CD8-positive, alpha-beta T cell (primary cell): ENCODE measurements at places on chromosomes 12 and 14.

GRCh38 chr12:113713156-113713555, 241.5 kb upstream of the LHX5 start:
- no peak for DNase-seq

DNA sequence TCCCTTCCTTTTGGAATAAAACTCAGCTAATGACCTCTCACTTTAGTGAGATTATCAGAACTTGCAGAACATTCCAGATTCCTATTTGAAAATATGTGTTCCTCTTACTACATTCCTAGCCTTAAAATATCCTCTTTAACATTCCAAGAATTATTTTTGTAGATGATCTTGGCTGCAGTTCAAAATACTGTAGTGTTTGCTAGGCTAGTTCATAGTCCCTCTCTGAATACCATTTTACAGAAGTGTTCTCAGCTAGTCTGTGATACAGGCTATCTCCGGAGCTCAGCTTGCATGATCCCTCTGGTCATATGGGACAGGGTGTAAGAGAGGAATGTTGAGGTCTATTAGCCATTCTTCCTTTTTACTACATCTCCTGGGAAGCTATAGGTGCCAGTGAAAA, 17.6 kb upstream of the GPR33 start:
- DNase-seq = no peak

GRCh38 chr14:78327426-78328221, 157.5 kb downstream of the NRXN3 start:
- no peak for DNase-seq

DNA sequence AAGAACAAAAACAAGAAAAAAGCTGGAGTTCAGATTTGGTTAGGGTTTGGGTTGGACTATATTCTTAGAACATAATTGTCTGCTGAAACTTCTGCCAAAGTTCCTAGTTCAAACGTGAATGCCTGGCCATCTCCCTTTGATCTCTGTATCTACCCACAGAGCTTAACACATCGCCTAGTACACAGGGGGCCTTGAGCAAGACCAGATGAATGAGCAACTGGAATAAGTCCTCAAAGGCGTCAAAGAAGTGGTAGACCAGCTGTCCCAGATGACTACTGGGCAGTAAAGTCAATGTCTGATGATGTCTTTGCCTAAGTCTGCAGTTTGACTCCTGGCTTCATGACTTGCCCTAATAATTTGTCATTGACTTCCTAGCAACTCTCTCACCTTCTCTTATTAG, 13.9 kb upstream of the STAB2 start:
- no peak for DNase-seq

- no peak for DNase-seq
These were observed 8.4 kb upstream of the ACVRL1 start for GRCh38 chr12:51898937-51899336.

DNA sequence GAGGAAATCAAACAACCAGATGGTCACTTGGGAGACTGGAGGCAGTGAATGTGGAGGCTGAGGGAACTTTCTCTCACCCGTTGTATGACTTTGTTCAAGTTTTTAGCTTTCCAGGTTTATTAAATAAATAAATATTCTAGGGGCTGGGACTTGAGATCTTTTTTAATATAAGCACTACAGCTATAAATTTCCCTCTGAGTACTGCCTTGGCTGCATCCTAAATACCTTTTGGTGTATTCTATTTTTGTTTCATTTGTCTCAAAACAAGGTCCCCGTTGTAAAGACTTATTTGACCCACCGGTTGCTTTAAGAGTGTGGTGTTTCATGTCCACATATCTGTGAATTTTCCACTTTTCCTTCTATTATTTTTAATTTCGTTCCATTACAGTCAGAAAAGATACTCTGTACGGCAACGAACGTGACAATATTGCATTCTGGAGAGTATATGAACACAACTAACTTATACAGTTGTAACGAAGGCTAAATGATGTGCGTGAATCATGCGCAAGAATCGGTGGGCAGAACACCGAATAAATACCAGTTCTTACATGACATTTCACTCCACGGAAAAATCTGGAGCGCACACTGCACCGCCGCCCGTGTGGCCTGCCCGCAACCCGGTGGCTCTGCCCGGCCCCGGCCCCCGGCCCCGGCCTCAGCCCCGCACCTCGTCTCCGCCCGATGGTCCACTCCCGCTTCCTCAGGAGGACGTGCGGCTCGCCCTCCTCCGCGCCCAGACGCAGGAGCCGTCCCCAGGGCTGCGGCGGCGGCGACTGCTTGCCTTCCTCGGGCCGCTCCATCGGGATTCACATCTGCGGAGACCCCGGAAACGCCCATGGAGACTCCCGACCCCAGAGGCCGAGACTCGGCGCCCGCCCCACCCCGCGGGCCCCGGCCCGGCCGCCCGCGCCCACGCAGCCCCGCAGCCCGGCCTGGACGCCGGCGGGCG, 602 bp downstream of the CHFR start:
- DNase-seq = no peak

DNA sequence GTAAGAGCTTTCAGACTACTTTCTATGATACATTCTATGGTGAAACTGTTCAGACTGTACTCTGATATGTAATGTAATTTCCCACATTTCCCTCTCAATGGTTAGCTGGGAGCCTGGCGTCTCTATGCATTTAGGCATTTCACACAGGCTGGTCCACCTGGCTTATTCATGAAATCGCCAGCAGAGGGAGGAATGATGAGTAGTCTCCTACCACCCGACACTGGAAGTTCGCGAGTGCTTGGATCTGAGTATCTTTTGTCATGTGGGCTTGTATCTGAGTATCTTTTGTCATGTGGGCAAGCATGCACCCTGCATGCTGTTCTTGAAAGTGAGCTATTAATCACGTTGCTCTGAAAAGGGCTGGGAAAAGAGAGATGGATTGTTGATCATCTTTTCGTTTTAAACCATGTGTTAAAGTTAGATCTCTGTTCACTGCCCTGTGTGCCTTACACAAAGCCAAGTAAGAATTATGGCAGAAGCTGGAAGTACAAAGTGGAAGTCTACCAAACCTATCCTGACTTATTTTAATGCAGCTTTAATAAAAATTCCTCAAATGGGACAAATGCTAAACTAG, 235.0 kb downstream of the ATP23 start:
- no peak for DNase-seq

DNA sequence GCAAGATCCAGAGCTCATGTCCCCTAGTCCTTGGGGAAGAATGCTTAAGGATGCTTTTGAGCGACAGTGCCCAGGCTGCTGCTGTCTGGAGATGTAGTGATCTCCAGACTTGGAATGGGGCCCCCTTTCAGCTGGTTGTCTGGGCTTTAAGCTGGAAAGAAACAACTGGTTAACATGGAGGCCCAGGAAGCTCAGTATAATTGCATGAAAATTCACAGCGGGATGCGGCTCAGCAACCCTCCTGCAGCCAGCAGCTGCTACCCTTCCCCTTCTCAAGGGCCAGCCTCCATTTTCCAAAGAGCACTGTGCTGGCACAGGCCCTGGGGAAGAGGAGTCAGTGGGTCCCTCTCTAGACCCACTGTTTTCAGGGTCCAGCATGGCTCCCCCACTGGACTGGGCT, 26.3 kb downstream of the RAB35 start:
- DNase-seq = no peak

- no peak for DNase-seq
These were observed 4.5 kb upstream of the SIX1 start for GRCh38 chr14:60653701-60654161.

- DNase-seq = no peak
These were observed 7.4 kb upstream of the TMEM132C start for GRCh38 chr12:128259556-128260070.

- DNase-seq = peak; percentile 88
These were observed 93.3 kb downstream of the NINJ2 start for GRCh38 chr12:569803-570434.

- no peak for DNase-seq
These were observed 211.7 kb upstream of the FKBP4 start for GRCh38 chr12:2583091-2583497.

DNA sequence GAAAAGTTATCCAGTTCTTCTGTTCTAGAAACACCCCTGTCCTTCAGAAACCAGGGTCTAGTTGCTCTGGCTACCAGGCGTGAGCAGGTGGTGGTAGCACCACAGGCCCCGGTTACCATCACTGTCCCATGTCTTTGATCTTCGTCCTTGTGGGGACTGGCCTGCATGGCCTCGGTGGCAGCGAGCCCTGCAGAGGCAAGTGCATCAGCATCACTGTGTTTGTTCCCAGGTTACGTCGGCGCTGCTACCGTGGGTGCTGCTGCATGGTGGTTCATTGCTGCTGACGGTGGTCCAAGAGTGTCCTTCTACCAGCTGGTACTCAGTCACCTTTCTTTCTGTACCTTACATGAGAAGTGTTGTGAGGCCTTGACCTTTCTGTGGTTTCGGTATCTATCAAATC, 58.9 kb downstream of the ANAPC7 start:
- no peak for DNase-seq

- DNase-seq = no peak
These were observed 5.0 kb downstream of the CHURC1 start for GRCh38 chr14:64919215-64919614.

- DNase-seq = no peak
These were observed 210.4 kb upstream of the SYT10 start for GRCh38 chr12:33649992-33650391.

DNA sequence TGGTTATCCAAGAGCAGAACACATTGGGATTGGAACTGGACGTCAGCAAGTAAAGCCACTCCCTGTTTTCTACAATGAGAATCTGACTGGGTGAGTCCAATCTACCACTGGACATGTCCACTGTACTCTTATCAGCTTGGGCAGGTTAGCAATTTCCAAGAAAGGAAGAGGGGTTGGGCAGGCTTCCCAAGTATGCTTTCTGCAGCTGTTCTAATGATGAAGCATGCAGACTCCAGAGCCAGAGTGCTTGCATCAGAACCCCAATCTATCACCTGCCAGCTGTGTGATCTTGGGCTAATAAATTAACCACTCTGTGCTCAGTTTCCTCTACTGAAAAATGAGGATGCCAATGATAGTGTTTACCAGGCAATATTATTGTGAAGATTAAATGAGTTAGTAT, 92.0 kb downstream of the EMP1 start:
- DNase-seq = no peak

- no peak for DNase-seq
These were observed 155.5 kb downstream of the ANO2 start for GRCh38 chr12:5789469-5789968.

GRCh38 chr12:102425109-102426039, 55.0 kb downstream of the IGF1 start:
- no peak for DNase-seq

DNA sequence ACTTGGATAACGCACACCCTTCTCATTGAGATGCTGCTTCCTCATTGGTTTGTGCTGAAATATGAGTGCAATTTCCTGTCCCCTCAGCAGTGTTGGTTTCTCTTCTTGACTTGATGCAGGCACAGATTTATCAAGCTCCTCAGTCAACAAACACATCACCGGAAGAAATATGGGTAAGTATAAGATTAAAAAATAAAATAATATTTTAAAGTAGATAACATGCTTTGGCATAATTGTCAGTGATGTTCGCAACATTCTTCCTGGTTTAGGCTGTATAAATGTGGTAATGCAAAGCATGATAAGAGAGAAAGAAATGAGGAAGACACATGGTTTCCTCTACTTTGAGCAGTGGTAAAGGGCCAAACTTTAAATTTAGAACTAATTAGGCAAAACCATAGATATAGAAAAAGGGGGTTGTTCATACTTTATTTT, at the start of gene GPR65:
Gene GPR65, plus strand, starts transcription at position 86 of the 432 bp plus-strand sequence. CDS start 5,713 bp downstream, outside the sequence.
- no peak for DNase-seq

- DNase-seq = no peak
These were observed 612 bp downstream of the VPS37B start for GRCh38 chr12:122895320-122895703.

DNA sequence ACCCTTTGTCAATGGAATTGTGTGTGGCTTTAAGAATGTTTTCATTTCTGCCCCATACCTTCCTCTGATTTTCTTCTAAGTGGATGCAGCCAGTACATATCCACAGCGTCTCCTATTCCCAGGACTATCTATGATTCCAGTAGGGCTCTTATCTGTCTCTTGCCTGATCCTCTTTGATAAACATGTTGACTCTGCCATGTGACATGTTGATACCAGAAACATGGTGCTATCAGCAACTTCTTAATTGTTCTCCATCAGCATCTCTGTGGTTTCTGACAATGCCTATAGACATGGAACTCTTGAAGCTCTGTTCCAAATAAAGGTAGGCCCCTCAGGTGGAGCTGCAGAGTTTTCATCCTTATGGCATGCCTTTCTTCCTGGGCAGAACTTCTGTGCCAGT, 11.6 kb upstream of the OR4L1 start:
- no peak for DNase-seq

DNA sequence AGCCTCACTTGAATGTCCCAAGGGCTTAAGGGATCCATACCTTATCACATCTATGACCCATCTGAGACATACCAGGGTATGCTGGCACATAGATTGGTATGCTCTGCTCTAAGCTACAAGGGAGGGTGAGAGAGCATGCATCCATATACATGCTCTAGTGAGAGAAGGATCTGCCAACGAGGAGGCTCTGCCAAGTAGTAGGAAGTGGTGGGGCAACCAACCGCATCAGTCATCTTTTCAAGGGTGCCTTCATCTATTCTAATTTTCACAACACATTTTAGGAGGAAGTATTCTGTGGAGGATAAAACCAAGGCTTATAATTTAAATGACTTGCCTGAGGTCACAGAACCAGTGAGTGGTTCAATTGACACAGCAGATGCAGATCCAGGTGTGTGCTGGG, 6.6 kb upstream of the PPM1A start:
- no peak for DNase-seq

DNA sequence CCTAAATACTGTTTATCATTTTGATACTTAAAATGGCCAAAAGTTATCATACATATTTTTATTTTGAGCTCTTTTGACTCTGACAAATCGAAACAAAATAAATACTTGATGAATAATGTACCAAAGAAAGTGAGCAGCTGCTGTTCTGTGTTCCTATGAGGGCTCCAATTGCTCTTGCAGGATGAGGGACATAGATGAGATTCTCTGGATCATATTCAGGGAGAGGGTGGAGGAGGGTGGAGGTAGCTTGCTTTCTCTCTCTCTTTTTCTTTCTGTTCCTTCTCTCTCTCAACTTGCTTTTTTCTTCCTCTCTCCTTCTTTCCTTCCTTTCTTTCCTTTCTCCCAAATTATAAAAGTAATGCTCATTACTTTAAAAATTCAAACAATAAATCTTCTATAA, 8.9 kb upstream of the MYH7 start:
- DNase-seq = no peak

DNA sequence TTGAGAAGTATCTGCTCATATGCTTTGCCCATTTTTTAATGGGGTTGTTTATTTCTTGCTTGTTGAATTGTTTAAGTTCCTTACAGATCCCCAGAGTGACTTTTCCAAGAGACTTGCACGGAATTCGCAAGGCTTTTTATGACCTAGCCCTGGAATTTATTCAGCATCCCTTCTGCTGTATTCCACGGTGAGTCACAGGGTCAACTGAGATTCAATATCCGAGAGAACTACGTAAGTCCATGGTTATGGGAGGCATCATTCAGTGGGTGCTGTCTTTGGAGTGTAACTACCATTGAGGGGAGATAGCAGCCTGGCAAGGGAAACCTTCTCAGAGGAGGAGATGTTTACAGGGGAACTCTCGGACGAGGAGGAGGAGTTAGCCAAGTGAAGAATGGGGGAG, 20.9 kb upstream of the GPRC5A start:
- no peak for DNase-seq

DNA sequence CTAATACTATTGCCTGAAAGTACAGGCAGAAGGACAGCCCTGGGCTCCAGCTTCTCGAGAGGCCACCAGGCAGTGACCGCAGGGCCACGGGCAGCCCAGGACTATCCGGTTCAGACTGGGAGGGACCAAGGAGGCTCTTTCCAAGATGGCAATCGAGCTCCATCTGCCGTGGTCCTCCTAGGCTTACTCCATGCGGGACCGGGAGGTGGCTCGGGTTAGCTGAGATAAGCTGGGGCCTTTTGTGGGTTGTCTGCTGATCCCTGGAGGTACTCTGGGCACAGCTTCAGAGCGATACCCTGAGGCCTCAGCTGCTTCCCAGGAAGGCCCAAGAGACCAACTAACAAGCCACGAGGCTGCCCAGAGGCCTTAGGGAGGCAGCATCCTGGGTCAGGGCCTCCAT, 33.1 kb downstream of the SNRNP35 start:
- DNase-seq = no peak
